Fibroblast of skin of left quadriceps (primary cell): ENCODE measurements at places on chromosomes 2 and 18.

DNA sequence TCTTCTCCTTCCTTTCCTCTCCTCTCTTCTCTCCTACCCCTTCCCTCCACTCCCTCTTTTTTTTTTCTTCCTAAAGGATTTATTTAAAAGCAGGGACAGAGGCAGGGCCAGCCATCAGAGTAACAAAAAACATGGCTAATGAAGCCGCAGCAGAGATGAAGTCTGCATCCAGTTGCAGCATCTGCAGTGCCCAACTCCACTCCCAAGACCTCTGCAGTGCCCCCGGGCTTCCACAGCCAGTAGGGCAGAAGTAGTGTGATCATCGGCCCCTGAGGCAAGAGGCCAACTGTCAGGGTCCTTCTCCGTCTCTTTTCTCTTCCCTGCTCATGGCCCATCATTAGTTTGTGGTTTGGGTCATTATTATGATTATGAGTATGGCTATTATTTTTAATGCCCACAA is 4.2 kb upstream of the EGR4 start:
- no peak for DNase-seq

DNA sequence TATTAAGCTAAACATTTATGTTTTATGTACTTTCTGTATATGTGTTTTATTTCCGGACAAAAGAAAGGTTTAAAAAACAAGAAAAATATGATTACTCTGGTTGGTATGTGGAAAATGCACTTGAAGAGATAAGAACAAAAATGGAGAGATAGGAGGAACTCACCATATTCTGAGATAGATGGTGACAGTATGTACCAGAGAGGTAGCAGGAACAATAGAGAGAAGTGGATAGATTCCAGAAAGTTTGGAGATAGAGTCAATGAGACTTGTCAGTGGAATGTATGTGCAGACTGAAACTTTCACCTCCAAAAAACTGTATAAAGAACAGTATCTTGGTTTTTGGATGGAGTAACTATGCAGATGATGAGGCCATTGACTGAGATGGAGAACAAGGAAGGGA is 105.6 kb upstream of the FSHR start:
- no peak for DNase-seq

GRCh38 chr18:9048808-9049494 is 53.5 kb upstream of the NDUFV2 start:
- DNase-seq, result no peak

- DNase-seq, result peak; percentile 14
Measured at GRCh38 chr2:230908595-230909191, 16.3 kb downstream of the GPR55 start.

- no peak for DNase-seq
Measured at GRCh38 chr2:50018292-50018691, 864.0 kb upstream of the FSHR start.

- DNase-seq, result peak; percentile 61
Measured at GRCh38 chr2:150485871-150486538, 1.5 kb downstream of the RND3 start.

DNA sequence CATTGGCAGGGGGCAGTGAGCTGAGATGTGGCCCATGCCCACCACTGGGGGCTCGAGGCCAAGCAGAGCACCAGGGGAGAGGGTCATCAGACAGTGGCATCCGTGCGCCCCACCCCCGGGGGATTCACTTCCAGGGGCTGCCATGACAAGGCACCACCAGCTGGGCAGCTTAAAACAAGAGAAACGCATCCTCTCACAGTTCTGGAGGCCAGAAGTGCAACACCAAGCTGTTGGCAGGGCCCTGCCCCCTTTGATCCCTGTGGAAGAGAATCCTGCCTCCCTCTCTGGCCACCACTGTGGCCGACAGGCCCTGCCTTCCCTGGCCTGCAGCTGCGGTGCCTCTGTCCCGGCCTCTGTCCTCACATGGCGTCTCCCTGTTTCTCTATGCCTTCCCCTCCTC is 187.7 kb upstream of the ID2 start:
- no peak for DNase-seq

DNA sequence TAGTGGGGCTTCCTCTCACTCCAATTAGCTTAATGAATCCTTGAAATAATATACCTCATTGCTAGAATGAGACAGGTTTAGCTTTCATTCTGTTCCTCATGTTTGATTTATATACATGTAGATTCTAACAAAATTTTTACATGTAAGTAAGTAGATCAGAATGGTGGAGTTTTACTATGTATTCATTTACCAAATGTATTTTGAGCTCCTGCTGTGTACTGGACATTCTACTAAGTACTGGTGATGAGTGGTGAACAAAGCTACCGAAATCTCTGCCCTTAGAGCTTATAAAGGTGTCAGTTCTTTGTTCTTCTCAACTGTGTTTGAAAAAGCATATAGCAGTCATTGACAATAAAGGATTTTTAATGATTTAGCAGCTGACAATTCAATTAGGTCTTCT is 19.7 kb downstream of the MTA3 start:
- no peak for DNase-seq

DNA sequence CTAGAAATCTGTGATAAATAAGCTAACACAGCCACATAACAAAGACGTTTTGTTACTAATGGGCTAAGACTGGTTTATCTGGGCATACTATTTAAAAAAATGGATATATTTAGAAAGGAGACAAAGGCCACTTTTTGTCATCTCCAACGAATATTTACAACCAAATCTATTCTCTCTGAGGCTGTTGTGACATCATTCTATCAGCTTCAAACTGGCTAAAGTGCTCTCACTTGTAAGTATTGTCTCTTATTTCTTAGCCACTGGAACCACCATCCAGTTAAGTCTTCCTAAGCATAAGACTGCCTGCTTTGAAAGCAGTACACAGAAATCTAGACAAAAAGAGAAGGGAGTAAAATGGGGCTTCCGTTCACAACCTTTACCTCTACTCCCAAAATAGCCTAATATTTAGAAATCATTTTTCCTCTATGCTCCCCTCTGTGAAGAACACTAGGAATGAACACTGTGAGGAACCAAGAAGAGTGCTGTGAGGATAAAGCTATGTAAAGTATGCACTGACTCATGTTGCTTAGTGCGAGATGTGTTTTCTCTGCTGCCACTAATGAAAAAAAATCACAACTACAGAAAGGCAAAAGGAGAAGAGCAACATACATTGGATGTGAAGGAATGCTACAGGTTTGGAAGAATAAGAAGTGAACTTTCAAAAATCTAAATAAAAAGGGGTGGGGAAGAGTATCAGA is 264.1 kb downstream of the EXOC6B start:
- peak; percentile 45 for DNase-seq

GRCh38 chr2:7035884-7036283 is 118.7 kb downstream of the RNF144A start:
- DNase-seq, result no peak

DNA sequence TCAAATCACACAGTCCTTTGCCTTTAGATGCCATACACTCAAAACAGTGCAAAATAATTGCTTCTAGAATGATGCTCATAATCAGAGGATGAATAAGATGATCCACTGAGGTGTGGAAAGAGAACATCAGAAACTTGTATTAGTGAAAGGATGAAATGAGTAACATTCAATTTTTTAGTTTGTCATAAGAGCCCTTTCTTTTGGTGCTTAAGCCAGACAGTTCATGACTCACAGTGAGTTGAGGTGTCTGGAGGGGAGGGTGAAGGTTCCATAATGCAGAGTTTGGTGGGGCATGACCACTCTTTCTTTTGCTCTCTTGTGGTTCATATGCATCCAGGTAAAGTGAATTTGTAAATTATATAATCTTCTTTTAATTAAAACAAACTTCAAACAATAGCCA is 415.0 kb upstream of the CELF4 start:
- no peak for DNase-seq

GRCh38 chr2:75488157-75488556 is 72.6 kb downstream of the EVA1A start:
- no peak for DNase-seq

DNA sequence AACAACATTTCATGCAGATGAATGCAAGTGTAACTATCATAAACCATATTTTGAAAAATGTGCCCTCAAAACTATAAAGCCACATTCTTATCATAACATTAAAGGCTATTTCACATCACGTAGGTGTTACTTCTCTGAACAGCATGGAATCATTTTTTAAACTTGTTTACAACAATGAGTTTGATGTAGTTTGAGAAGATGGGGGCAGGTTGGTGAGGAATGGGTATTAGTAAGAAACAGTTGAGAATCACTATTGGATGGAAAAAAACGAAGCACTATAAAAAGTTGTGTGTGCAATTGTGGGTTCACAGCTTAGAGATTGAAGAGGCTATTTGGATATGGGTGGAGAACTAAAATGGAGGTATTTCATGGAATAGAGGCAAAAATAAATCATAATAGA is 569.1 kb downstream of the ARHGAP15 start:
- no peak for DNase-seq

DNA sequence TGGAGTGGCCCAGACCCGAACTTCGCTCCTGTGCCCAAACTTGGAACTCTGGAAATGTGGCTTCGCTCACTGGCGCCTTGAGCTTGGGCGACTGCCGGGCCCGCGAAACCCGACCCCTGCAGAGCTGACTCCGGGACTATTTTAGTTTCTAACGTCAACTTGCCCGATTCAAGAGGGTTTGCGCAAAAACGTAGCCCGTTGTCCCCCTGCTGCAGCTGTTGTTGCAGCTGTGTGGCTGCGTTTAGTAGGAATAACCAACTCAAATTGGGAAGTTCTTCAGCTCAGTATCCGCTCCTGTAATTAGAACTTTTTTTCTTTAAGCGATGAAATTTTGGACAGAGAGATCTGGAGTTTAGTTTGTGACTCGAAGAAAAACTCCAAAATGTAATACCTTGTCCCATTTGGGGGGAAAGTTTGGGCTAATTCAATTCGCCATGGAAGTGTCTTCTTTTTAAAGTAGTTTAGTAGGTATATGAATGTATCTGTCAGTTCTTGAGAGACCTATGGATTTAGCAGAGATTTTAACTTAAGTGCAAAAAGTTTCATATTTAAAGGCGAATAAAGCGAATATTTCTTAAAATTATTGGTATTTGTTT is 559 bp downstream of the MYL12A start:
- no peak for DNase-seq

- DNase-seq, result no peak
Measured at GRCh38 chr2:200101922-200102321, 146.5 kb downstream of the MAIP1 start.

- no peak for DNase-seq
Measured at GRCh38 chr2:157803476-157803875, 72.7 kb downstream of the ACVR1 start.

GRCh38 chr18:7537145-7537544 is 30.0 kb upstream of the PTPRM start:
- no peak for DNase-seq

DNA sequence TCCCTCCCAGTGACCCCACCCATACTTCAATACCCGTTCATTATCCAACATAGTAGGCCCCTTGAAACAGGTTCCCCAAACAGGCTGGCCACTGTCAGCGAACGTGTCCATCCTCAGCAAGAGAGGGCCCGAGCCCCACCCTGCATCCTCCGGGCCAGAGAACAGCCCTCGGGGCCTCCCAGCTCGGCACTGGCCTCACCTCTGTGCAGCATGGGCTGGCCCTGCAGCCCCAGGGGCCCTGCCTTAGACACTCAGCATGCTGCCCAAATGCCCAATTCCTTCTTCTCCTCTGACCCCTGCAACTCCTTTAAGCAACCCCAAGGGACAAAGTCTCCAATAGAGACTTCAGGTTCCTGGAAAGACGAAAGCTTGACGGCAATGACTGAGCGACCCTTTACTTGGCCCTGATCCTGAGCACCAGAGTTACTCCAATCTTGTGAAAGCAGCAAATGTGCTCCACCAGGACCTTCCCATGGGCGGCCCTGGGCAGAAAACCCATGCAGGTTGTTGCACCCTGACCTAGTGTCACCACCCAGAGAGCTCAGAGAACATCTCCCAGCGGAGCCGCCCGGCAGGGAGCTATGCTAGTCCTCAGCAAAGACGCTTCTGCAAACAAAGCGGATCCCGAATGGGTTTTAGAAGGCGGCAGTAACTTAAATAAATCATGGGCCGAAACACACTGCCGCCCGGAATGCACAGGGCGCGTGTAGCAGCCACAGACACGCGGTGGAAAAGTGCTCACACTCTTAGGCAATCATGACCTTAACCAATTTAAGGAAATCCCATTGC is 782 bp downstream of the COL6A3 start:
- no peak for DNase-seq

- DNase-seq, result no peak
Measured at GRCh38 chr2:74026687-74027241, 42.1 kb downstream of the TET3 start.

- DNase-seq, result no peak
Measured at GRCh38 chr2:237452861-237453260, 34.2 kb upstream of the MLPH start.

DNA sequence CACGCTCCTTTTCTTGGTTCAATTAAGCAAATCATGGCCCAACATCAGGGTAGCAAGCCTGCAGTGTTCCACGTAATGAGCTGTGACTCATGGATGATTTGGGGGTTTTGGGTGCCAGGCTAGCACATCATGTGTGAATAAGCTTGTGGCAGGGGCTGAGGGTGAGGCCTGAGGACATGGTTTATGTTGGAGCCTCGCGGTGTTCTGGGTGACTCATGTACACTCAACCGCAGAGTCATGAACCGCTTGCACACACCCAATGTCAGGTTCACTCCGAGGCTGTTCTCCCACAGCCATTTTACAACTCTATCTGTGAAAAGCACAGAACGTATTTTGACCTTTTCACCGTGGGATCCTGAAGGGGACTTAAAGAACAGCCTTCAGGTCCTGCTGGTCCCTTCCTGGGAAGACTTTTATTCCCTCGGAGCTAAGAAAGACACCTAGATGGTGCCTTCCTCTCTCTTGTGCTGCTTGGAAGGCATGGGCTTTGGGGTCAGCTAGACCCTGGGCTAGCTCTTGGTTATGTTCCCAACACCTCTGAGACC is 139.9 kb upstream of the ZEB2 start:
- peak; percentile 76 for DNase-seq

DNA sequence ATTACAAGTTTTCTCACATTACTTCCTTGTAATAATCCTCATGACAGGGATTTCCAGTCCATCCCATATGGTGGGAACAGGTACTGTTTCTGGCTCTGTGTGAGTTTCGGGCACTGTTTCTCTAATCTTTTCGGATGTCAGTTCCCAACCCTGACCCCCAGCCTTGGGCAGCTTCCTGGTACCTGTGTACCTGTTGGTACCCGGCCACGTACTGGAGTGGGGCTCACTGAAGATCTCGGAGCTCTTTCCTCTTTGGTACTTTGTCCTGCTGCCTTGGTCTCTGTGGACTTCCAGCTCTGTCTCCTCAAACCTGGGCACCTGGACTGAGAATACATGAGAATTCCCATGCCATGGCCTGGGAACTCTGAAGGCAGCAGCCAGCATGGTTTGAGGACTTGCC is 36.8 kb downstream of the GRHL1 start:
- no peak for DNase-seq
